Naive thymus-derived CD4-positive, alpha-beta T cell (primary cell): ENCODE measurements at places on chromosomes 7 and 10.

DNA sequence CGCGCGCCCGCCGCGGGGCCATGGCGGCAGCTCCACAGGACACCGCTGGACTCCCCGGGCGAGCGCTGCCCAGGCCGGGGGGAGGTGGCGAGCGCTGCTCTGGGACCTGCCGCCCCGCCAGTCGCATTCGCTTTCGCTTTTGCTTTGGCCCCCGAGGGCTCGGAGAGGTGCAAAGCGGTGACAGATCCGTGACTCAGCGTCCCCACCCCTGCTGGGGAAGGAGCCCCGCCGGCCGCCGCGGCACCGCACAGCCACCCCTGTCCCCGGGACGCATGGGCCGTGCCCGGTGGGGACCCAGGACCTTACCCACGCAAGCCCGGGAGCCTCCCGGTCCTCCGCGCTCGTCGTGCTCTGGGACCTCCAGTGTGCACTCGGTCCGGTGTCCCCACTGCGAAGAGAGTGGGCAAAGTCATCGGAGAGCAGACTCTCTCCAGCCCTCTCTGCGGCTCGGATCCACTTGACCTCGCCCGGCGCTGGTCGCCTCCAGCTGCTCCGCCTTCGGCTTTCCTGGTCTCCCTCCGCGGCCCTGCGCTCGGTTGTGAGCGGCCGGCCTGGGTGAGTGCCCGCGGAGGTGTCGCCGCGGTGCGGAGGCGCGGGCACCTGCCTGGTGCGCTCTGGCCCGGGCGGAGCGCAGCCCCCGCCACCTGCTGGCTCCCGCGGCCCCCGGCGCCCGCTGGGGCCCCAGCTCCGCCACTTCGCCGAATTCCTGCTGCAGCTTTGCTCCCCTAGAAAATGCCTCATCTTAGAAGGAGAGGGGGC is at the start of gene IL15RA:
IL15RA (minus strand) TSS at position 73 of the 759 bp plus-strand sequence; CDS start at position 22, 51 bp downstream.
- DNase-seq: peak; percentile 69

DNA sequence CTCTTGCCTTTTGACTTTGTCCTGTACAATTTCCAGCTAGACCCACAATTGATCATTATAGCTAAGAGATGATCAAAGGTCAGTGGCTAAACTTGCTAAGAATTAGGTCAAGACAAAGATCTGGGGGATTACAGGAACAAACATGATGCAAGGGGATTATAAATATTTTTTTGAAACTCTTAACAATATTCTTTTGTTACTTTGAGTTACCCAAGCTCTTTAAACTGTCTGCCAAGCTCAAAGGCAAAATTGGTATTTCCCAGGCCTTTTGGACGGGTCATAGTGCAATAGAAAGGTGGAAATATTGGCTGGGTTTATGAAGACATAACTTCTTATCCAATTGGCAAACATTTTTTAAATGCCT is 23.4 kb downstream of the TBXAS1 start:
- DNase-seq: no peak

DNA sequence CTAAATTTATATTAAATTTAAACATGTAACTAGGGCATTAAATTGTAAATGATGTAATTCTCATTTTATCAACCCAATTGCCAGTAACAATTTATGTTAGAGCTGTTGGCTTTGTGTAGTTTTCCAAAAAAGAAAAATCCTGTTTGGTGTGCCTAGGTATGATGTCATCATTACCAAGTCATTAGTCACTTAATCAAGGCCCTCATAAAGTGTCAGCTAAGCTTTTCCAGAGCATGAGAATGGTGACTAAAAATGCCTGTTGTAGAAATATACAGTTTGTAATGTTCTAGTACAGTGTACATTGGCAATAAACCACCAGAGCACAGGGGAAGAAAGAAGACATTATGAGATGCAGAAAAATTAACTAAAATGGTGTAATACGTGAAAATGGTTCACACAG is 593.8 kb upstream of the ANKRD30A start:
- no peak for DNase-seq

- DNase-seq: no peak
These were observed 31.1 kb downstream of the NUB1 start for GRCh38 chr7:151372612-151373265.

DNA sequence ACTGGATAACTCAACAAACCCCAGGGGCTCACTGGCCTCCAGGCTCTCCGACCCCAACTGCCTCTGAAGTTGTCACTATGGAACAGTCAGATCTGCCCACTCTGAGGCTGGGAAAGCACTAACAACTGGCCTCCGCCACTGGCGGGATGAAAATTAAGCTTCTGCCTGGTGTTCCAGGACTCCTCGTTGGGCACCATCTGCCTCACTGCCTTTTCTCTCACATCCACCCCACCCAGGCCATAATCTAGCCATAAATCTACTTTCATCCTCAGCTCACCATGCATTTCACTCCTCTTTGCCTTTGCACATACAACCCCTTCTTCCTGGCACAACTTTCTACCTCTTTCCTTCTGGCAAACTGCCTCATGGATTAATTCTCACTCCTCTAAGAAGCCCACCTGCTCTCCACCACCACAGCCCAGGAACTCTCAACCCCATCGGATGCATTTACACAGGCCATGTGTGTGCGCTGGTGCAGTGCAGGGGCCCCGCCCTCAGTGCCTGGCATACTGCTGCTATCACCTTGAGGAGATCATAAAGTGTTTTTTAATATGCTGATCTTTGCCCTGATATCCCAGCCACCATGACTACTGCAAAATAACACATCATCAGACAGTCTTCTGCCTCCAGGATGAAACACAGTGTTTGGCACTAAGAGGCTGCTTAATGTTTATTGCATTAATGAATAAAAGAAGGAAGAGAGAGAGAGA is 4.0 kb downstream of the CDHR1 start:
- DNase-seq: no peak

DNA sequence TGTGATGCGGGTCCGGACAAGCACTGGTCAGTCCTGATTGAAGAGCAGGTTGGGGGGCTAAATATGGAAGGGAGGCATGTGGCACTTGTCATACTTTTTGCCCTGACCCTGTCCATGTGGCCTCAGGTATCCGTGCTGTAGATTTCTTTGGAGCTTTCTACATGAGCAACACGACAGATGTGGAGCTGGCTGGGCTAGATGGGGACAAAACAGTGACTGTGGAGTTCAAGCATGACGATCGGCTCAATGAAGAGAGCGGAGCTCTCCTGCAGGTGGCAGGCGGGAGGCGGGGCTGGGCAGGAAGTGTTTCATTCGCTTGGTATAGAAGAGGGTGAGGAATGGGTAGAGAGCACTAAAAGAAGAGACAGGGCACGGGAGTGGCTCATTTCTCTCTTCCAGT is 13.0 kb upstream of the CHCHD1 start:
- DNase-seq: peak; percentile 71

DNA sequence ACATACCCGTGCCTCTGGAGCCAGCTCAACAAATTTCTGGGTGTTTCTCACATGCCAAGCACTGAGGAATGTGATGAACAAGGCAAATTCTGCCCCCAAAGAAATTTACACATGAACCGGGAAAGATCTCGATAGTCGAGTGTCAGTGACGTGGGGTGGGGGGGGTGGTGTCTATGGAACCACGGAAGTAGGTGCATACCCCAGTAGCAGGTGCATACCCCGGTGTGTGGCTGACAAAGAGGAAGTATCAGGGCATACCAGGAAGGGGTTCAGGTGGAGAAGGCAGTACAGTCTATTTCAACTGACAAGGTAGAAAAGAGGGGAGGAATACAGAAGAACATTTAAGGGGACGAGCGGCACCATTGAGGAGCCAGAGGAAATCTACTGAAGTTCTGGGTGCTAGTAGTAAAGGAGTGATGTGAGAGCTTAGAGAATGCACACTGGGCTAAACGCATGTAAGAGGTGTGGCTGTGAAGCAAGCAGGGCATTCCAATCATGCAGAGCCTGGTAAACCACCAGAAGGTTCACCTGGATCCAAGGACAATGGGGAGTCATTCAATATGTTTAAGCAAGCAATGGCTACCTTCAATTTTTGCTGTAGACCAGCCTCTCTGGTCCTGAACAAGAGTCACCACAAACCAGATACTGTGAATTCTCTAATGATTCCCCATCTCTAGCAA is 6.2 kb downstream of the CCDC6 start:
- DNase-seq: no peak

DNA sequence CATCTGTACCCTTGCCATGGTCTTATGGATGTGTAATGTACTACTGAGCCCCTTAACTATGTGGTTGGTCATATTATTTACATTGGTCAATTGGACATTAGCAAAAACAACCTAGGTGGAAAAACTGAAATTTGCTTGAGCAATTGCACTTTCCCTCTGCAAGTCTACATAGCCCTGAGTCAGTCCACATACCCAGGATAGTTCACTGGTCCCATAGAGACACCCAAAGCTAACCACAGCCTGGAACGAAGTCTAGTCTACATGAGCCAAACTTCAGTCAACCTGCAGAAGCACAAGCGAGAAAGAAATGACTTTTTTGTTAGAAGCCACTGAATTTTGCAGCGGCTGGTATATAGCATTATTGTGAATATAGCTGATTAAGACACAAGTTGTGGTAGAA is 37.6 kb upstream of the COL1A2 start:
- no peak for DNase-seq

DNA sequence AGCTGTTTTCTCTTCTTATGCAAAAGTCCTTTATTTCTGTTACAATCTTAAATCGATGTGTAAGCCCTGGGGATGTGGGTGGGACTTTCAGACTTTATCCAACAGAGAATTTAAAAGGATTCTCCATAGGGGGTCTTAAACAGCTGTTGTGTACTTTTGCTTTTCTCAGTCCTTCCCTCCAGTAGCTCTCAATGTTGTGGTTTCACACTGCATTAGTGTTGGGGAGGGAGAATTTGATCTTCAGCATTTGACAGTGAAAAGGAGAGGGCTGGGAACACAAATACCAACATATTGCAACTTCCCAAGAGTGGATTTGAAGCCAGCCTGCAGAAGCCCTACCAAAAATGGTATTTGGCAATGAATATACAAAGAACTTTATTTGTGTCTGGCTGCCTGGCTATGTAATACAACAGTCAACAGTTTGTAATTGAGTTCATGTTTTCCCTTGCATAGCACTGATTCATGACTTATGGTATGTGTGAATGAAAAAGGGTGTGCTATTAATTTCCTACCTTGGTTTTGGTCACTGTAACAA is 80.1 kb upstream of the CAPZA2 start:
- DNase-seq: no peak

GRCh38 chr10:44807451-44807850 is 103.7 kb upstream of the TMEM72 start:
- no peak for DNase-seq

GRCh38 chr10:94315024-94315451 is 47.7 kb downstream of the NOC3L start:
- no peak for DNase-seq

DNA sequence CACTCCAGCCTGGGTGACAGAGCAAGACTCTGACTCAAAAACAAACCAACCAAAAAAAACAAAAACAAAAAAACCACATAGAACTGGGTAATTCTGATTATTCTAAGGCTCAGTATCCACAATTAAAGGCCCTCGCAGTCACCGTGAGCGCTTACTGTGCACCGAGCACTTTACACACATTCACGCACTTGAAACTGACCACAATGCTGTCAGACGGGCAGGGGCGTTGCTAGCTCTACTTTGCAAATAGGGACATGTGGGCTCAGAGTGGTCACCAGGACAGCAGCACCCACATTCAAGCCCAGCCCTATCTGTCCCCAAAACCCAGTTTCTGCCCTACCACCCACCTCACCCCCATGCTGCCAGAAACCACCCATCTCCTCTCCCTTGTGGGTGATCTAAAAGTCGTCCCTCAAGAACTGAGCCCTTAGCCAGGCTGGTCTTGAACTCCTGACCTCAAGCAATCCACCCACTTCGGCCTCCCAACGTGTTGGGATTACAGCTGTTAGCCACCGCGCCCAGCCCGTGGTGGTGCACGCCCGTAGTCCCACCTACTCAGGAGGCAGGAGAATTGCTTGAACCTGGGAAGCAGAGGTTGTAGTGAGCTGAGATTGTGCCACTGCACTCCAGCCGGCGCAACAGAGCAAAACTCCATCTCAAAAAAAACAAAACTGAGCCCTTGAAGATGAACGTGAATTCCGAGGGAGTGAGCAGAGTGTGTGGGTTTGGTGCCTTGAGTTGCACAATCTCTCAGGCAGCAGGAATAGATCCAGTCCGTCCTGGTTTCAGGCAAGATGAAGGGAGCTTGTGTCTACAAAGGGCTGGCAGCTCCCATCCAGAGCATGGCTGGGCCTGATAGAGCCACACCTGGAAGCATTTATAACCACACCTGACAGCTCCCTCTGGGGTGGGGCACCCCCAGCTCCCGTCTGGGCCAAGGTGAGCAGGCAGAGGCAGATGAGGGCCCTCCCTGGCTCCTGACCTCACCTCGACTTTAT is 5.4 kb upstream of the HSPB1 start:
- DNase-seq: no peak

- DNase-seq: peak; percentile 45
These were observed 1.7 kb upstream of the PAX2 start for GRCh38 chr10:100743626-100744135.
